HT1080 (cell line): ENCODE measurements at places on chromosomes 11 and 22. TPM values are rescaled to one million over a fixed set of nuclear protein-coding genes. Genes with fewer than 3 reads are reported as not detected.
A peak's percentile ranks its signal among the peaks of the same experiment; 100 is the strongest.

GRCh38 chr11:71977743-71978418 is 20.8 kb upstream of the IL18BP start:
- DNase-seq = peak; percentile 33

GRCh38 chr11:17206463-17206862 is 1.3 kb downstream of the PIK3C2A start:
- no peak for DNase-seq

DNA sequence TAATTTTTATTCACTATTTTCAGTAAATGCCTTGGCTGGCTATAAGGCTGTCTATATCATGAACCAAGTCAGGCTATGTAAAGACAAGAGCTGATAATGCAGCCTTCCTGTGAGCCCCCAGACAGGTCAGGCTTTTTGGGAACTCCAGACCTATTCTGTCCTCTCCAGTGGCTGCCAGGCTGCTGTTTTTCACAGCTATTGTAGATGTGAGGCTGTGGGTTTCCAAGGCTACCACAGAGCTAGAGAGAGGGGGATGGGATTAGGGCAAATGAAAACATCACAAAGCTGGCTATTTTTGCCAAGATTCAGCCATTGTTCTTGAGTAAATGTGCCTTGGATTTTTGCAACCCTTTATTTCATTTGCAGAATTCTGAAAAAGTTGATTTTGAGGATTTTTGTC is 55.7 kb upstream of the SORL1-AS1 start:
- DNase-seq = no peak

DNA sequence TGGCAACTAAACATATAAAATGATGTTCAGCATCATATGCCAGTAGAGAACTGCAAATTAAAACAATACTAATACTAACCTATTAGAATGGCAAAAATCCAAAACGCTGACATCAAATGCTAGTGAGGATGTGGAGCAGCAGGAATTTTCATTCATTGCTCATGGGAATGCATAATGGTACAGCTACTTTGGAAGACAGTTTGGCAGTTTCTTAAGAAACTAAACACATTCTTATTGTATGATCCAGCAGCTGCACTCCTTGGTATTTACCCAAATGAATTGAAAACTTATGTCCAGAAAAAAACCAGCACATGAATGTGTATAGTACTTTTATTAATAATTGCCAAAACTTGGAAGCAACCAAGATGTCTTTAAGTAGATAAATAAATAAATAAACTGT is 258.0 kb downstream of the TENM4 start:
- no peak for DNase-seq

DNA sequence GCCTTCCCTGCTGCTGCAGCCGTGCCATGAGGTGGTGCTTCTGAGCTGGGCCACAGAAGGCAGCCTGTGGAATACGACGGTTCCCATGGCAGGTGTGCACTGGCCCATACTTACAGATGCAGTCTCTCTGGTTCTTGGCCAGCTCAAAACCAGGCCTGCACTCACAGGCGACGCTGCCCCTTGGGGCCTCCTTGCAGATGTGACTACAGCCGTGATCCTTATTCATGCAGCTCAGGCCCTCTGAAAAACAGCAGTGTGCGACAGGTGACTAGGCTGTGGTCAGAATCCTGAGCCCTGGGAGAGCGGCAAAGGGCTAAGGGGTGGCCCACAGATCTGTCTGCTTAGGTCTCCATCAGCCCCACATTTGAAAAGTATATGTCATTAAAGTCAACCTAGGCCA is 22.1 kb downstream of the SCUBE2 start:
- DNase-seq = no peak

SSH3 gene
- 2.2 and 2.9 TPM in 2 replicates for total RNA-seq

DNA sequence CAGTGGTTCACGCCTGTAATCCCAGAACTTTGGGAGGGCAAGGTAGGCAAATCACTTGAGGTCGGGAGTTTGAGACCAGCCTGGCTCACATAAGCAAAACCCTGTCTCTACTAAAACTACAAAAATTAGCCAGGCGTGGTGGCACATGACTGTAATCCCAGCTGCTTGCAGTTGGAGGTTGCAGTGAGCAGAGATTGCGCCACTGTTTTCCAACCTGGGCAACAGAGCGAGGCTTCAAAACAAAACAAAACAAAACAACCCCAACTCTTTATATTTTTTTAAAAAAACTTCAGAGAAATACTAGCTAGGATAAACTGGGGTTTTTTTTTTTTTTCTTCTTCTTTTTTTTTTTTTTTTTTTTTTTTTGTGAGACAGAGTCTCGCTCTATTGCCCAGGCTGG is 31.8 kb upstream of the RAPSN start:
- DNase-seq = no peak

SERPIND1 gene
- 0.37 and 0.80 TPM in 2 replicates for total RNA-seq

DNA sequence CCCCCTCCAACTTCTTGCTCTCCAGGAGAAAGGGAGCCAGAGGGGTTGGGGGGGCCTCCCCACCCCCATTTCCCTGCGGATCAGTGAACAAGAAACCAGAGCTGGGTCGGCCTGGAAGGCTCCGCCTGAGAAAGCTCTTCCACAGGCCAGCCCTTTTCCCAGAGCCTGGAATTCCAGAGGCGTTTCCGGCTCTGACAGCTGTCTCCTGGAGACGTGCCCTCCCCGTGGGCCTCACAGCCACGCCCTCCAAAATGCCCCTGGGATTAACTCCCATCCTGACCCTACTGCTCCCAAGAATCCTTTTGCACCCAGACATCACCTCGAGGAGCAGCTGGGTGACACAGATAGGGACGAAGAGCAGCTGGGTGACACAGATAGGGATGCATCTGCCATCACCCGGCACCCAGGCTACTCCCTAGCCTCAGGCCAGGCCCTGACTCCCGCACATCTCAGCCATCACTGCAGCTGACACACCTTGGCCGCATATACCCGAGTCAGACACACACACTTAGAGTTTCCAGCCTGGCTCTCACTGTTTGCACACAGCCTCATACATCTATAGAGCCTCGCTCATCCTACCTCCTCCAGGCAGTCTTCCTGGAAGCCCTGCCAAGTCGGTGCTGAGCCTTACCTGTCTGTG is 7.6 kb upstream of the CDC42EP1 start:
- peak; percentile 47 for DNase-seq

- DNase-seq = no peak
These were observed 17.2 kb downstream of the IFITM10 start for GRCh38 chr11:1733009-1733715.

DNA sequence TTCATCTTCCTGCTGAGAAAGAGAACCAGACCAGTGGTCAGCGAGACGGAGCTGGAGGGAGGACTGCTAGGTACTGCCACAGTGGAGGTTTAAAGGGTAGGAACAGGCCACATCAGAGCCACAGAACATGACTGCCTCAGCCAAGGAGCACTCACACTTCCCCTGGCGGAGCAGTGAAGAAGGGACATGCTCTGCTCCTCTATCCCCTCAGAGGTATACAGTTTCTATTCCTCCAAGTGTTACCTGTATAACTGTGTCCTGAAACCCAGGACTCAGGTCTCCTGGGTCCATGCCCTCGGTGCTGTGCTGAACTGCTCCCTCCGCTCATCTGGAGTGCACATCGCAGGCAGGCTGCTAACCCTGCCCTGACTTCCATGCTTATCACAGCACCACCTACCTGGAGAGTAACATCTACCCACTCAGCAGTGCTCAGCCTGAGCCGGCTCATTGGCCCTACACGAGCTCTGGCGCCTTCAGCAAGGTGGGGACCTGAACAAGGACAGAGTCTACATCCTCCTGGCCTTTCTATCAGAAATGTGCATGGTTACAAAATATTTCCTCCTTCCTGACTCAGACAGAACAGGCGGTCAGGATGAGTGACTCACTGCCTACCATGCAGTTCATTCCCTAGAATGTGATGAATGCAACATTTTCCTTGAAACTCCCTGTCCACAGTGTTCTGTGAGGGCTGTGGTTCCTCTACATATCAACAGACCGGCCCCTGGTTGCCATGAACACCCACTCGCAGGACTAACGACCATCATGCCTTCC is 52.9 kb downstream of the C11orf58 start:
- DNase-seq = peak; percentile 96

- no peak for DNase-seq
These were observed 53.5 kb downstream of the TUG1 start for GRCh38 chr22:31022516-31022915.

TYR gene
- total RNA-seq = not detected in 2 replicates

- no peak for DNase-seq
These were observed 24.6 kb upstream of the TESMIN start for GRCh38 chr11:68775951-68776388.

DNA sequence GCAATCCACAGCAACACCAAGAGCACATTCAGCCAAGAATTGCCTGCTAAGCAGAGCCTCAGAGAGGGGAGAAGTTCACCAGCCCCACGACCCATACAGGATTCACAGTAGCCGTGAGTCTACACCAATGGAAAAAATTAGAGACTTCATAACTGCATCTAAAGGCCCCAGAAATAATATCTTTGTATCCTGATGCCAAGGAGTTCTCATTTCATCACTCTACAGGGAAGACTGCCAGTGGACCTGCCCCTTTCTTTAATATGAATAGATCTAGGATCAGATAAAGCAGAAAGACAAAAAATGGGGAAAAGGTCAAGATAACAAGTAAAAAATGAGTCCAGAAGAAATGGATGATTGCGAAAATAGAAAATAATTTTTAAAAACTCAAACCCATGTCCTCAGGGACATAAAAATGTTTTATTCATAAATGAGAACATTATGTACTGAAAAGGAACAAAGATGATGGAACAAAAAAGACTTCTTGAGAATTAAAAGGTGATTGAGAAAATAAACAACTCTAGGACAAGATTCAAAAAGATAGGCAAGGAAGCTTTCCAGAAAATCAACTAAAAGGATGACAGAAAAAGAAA is 9.5 kb downstream of the APOL3 start:
- DNase-seq = no peak

DNA sequence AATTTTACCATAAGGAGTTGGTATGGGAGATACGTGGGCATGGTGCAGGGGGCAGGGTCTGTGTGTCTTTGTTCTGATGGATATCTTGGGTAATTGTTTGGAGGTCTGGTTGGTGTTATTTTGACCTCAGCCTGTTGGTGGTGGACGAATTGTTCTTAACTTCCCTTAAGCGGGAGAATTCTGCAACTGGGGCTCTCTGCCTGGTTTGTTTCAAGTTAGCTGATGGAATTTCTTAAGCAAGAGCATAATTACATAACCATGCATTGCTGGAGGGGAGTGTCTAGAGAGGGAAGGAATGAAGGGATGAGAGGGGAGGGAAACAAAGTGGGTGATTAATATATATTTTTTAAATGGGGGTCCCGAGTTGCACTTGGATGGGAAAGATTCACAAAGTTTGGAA is 908.5 kb upstream of the RAG2 start:
- DNase-seq = no peak

GRCh38 chr11:21177379-21177778 is 508.0 kb downstream of the NELL1 start:
- no peak for DNase-seq

DNA sequence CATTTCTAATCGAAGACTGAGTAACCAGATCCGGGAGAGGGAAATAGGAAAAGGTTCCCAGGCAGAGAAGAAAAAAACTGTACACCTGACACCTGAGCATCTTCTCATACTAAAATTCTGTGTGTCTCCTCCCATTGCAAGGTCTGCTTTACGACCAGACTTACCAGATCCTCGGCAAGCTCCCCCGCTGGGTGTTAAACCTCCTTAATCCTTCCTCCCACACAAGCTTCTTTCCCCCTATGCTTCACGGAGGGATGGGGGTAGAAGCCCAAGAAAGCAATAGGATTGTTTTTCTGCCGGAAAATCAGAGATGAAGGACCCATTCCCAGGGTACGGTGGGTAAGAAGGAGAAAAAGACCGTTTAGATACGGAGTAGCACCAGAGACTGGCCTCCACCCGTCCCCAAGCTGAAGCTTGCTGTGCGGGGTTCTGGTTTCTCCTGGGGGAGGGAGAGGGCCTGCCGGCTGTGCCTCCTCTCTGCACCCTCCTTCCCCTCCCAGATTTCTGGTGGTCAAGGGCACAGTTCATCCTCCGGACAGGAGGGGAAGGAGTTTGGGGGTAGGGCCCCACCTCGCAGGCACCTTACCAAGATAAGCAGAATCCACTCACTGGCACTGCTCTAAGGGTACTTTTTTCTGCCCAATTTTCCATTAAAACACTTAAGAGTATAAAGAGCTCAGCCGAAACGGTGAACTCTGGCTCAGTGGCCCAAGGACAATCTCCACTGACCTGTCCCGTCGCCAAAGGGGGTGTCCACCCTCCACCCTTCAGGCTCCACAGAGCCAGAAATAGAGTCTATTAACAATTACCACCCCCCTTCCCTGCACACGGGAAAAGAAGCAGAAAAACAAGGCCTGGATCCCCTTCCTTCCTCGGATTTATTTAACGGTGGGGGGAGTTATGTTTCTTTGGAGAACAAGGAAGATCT is 1.2 kb downstream of the TOB2 start:
- DNase-seq = peak; percentile 18

GRCh38 chr11:132032555-132032954 is 662.1 kb downstream of the NTM start:
- DNase-seq = peak; percentile 22

DNA sequence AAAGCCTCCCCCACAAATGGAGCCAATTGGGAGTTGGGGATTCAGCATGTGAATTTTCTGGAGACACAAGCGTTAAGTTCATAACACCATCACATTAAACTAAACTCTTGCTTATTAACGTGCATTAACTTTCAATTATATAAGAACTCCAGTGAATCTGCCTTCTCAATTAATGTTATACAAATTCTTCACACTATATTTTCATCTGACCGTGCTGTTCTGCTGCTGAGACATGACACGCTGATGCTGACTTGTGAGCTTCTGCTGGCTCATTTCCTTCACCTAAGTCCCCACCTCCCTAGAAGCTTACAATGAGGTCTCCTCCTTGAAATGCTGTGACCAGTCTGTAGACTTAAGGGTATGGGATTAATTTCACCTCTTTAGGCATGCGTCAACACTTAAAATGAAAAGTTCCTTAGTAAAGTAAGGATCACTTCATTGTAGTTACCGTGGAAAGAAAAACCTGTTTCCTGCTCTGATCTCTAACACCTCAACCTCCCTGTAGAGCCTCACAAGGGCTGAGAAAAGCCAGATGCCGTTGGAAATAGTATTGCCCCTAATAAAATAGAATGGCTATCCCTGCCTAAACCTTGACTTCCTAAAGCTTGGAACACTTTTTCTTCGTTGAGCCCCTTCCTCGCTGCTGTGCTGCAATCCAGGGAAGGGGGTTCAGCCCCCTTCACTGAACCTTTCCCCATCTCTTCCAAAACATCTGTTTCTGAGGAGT is 2.2 kb downstream of the HBG2 start:
- no peak for DNase-seq

GRCh38 chr11:124893781-124894401 is 3.8 kb downstream of the ROBO4 start:
- DNase-seq = no peak

RIMBP3C gene
- total RNA-seq = 0.13 and 0.35 TPM in 2 replicates

GRCh38 chr11:15123849-15124248 is 9.1 kb downstream of the INSC start:
- peak; percentile 96 for DNase-seq

- peak; percentile 82 for DNase-seq
These were observed 135.4 kb upstream of the LARGE1 start for GRCh38 chr22:34055525-34056200.

RIC3 gene
- not detected in 2 replicates for total RNA-seq

DNA sequence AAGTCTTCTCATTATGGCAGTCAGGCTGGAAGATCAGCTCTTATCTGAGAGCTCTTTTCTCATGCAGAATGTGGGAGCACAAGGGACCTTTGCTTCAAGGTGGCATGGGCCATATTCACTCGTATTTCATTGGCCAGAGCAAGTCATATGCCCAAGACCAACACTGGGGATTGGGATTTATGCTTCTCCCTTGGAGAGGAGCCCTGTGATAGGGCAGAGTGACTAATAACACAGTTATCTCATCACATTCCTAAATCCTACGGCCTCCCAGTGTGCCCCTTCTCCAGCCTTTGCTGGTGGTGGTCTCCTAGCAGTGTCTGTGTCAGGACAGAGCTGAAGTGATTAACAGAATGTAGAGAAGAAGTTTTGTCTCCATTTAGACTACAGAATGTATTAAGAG is 48.6 kb downstream of the SYT9 start:
- DNase-seq = peak; percentile 1
